ENCODE measurements at places on chromosomes 1 and 21.
A peak's percentile ranks its signal among the peaks of the same experiment; 100 is the strongest.

- no peak for DNase-seq
Observed at GRCh38 chr21:38930853-38931252, 125.1 kb downstream of the ETS2 start.

DNA sequence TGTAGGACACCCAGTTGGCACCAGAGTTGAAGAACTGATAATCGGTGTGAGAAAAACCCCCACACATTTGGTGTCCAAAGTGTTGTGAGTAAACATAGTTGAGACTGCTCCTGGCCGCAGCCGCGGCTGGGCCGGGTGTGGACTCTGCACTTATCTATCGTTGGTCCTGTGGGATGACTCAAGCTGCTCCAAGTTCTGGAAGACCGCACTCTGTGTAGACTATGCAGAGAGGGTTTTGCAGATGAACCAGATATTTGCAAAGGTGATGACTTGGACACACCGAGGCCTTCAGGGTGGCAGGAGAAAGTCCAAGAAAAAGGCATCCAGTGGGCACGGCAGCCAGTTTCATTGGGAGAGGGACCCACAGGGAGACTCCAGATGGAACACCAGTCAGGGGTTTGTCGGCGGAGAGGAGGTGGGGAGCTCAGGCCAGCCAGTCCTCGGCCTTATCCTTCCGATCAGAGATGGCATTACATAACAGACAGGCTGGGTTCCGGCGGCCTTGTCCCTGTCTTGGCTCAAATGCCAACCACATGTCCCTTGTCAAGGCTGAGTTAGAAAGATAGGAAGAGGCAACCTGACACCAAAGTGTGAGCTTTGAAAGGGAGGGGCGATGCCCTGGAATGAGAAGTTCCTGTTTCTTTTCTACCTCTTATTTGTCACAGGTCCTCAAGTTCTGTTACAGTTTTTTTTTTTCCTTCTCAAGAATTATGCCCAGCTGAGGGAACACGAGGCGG is 21.1 kb downstream of the C2CD2 start:
- DNase-seq = no peak

GRCh38 chr1:81873946-81874345 is 73.2 kb downstream of the ADGRL2 start:
- no peak for DNase-seq

DNA sequence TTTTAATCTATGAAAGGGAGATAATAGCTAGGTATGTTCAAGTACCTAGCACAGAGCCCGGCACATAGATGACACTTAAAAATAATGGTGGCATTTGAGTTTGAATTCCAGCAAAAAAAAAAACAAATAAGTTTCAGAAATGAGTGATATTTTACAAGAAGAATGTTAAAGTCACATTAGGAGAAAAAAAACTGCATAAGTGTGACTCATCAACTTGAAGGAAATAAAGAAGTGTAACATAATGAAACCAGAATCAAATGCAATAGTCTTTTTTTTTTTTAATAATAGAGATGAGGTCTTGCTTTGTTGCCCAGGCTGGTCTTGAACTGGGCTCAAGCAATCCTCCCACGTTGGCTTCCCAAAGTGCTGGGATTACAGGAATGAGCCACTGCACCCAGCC is 17.1 kb downstream of the DNASE2B start:
- DNase-seq = no peak

DNA sequence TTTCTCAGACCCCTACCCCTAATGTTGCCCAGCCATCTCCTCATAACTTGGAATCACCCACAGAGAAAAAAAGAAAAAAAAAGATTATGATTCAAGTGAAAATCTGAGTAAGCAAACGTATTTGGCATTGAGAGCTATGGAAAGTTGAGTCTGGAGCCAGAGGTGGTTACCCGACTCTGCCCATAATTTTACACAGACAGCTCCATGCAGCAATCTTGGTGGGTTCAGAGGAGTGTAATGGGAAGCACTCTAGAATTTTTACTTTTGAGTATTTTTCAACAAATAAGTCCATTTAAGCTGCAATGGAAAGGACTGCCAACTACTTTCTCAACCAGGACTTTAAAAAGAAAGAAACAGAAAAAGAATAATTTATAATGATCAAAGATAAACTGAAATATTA is 62.7 kb downstream of the ZC3H11B start:
- DNase-seq = no peak

- DNase-seq = no peak
Observed at GRCh38 chr1:61028136-61028535, 54.2 kb upstream of the NFIA start.

- peak; percentile 55 for DNase-seq
Observed at GRCh38 chr1:12166834-12167492, at the start of gene TNFRSF1B. TSS of gene TNFRSF1B (plus strand) at chr1:12166991. CDS start at chr1:12167092, 101 bp downstream.

DNA sequence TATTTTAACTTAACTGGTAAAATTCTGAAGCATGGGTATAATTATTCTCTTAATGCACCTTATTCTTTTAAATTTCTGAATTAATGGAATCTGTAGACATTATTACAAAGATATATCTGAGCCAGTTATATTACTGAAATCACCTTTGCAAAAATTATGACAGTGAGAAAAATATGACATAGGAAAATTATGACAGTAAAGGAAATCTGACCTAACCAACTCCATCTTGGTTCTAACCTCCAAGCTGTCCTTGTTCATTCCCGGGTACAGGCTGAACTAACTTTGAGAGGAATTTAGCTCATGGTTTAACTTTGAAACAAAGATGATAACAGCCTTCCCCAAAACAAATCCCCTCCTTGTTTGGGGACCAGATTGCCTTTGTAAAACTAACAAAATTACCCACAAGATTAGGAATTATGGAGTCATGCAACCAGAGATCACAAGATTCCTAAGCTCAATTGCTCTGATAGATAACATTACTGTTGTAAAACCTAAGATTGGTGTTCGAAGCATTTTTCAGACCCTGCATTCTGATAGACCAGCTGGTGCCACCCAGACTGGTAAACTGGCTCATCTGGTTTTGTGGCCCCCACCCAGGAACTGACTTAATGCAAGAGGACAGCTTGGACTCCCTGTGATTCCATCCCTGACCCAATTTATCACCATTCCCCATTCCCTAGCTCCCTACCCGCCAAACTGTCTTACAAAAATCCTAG is 9.4 kb upstream of the CD55 start:
- no peak for DNase-seq

GRCh38 chr1:21706151-21706835 is 37.1 kb upstream of the RAP1GAP start:
- DNase-seq = no peak

DNA sequence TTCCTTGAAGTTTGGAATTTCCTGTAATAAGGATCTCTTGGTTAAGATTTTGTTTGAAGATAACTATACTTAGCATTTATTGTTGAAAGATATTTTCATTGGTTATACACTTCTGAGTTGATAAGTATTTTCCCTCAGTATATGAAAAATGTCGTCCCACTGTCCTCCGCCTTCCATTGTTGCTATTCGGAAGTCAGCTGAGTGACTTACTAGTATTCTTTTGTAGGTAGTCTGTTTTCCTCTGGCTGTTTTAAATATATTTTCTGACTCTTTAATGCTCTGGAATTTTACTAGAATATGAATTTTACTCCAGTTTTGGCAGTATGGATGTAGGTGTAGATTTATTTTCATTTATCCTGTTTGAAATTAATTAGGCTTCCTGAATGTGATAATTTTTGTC is 498.7 kb upstream of the NFIA start:
- DNase-seq = no peak

GRCh38 chr1:236144446-236145150 is 2.3 kb downstream of the GPR137B start:
- DNase-seq = peak; percentile 46

DNA sequence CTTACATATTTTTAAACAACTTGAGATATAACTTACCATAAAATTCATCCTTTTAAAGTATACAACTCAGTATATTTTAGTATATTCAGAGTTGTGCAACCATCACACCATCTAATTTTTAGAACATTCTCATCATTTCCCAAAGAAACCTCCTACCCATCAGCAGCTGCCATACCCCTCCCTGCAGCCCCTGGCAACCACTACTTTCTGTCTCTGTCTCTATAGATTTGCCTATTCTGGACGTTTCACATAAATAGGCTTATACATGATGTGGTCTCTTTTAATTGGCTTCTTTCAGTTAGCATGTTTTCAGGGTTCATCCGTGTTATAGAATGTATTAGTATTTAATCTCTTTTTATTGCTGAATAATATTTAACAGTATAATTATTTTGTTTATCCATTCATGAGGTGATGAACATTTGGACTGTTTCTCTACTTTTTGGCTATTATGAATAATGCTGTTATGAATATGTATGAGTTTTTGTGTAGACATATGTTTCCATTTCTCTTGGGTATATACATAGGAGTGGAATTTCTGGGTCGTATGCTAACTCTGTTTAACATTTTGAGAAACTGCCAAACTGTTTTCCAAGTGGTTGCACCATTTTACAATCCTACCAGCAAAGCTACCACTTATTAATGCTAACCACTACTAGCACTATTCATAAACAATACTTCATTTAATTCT is 29.5 kb downstream of the WDR26 start:
- no peak for DNase-seq

- DNase-seq = no peak
Observed at GRCh38 chr1:92832537-92833114, 786 bp downstream of the RPL5 start.

DNA sequence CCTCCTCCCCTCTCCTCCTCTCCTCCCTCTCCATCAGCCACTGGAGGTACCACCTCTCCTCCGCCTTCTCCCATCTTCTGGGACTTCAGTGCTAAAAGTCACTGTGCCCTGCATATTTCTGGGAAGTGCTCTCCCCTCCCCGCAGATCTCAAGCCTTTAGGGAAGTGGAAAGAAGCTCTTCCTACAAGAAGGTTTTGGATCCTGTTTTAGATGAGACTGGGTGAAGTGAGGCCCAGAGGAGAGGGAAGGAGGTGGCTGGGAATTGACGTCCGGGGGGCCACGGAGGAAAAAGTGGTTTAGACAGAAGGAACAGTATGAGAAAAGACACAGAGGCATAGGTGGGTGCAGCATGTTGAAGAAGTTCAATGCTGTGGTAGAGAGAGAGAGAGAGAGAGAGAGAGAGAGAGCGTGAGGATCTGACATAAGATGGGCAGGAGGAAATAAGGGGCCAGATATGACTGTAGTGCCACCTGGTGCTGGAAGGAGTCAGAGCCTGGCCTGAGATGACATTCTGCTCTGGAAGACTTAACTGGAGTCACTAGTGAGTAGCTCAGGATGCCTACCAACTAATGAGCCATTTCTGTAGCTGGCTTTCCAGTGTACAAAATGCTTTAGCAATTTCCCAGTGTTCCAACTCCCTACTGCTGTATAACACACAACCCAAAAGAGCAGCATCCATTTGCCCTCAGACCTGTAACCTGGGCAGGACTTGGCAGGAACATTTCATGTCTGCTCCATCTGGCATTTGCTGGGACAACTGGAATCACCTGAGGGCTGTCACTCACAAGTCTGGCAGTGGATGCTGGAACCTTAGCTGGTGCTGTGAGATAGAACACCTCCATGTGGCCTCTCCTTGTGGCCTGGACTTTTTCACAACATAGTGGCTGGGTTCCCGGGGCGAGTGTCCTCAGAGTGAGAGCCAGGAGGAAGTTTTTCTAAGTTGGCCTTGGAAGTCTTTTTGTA is 16.6 kb upstream of the ZSCAN20 start:
- DNase-seq = peak; percentile 62

- DNase-seq = no peak
Observed at GRCh38 chr1:235938709-235939479, 72.2 kb upstream of the LYST start.

DNA sequence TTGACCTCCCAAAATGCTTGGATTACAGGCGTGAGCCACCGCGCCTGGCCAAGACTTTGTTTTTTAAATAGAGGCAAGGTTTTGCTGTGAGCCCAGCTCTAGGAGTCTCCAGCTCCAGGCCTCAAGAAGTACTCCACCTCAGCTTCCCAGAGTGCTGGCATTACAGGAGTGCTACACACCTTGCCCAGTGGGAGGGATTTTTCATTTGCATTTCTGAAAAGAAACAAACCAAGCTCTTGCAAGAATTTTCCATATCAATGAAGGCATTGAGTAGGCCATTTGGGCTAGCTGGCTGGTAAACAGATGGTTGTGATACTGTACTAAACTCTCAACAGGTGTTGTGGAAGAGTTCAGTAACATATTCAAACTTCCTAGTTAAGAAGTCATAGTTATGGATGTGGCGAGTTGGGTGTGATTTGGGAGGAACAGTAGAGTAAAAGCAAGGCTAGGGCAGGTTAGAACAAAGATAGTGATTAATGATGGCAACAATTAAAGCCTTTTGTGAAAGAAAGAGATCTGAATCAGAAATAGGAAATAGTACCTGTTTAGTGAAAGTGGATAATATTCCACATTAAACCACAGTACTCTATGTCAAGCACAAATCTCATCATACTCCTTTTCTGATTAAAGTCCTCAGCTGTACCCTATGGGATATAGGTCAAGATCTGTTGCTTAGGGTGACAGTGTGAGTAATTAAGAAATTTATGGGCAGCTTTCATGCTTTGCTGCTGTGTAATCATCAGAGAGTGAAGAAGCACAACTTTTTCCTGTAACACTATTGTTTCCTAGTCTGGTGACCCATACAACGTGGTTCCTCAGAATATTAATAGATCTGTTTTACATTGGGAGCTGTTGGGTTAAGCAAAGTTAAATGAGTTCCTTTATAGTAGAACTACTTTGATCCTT is 10.7 kb downstream of the AKIRIN1 start:
- no peak for DNase-seq

DNA sequence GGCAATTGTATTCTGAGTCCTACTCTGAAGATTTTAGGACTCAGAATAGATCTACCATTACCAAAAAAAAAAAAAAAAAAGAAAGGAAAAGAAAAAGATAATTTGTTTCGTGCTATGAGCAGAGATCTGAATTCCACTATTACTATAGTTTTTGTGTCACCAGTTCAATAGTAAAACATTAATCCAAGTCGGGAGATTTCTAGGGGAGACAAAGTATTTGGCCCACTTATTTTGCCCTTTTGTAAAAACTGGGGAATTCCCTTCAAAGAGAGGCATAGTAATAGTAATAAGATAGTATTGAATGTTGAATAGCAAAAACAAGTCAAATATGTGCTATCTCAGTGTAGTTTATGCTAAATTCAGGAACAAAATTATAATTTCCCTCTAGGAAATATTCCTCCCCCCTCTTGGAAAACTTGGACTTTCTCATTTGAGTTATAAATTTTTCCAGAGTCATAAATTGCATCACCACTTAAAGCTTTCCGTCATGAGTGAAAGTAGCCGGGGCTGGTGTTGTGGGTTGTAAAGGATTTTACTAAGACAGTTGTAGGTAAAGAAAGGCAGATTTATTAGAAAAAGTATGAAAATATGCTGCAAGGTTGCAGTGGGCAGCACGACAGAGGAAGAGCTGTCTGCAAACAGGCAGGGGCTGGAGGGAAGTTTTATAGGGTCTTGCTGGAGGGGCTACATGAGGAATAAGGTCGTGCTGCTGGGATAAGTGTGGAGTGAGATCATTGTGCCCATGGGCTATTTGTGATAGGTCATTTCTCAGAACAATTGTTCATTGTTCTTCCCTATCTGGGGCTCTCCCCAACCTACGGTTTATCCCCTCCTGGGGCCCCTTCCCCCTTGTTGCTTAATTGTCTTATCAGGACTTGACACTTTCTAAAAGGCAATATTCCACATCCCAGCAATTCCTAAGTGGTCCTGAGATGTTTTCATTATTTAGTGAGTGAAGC is 1009.9 kb downstream of the PLA2G4A start:
- no peak for DNase-seq
